Bronchial epithelial cell (primary cell): ENCODE measurements at places on chromosomes 5 and 9. TPM values are rescaled to one million over a fixed set of nuclear protein-coding genes. Genes with fewer than 3 reads are reported as not detected.

CBY3 gene
- not detected in 2 replicates for total RNA-seq

SPINK1 gene
- total RNA-seq: 0.51 and 1.1 TPM in 2 replicates

IRX1 gene
- total RNA-seq: 5.2 and 15.3 TPM in 2 replicates

TAF11L12 gene
- 0.26 TPM in 1 of 2 replicates, not detected in the other for total RNA-seq

PKD2L2 gene
- not detected in 2 replicates for total RNA-seq

PTGES2 gene
- 130 and 137 TPM in 2 replicates for total RNA-seq

RETREG1 gene
- 0.53 and 1.2 TPM in 2 replicates for total RNA-seq

HK3 gene
- total RNA-seq: under 0.01 TPM in 1 of 2 replicates, not detected in the other

OLFML2A gene
- 4.5 and 6.3 TPM in 2 replicates for total RNA-seq

CCNJL gene
- total RNA-seq: 4.2 and 4.4 TPM in 2 replicates

PCDH1 gene
- total RNA-seq: 85.3 and 140 TPM in 2 replicates

TXNDC8 gene
- total RNA-seq: not detected in 2 replicates

LMX1B gene
- total RNA-seq: under 0.01 TPM in 1 of 2 replicates, not detected in the other

EEIG1 gene
- 7.4 and 41.3 TPM in 2 replicates for total RNA-seq

EQTN gene
- not detected in 2 replicates for total RNA-seq

EMB gene
- 40.0 and 40.8 TPM in 2 replicates for total RNA-seq

FSD1L gene
- 2.4 and 4.2 TPM in 2 replicates for total RNA-seq

CCDC180 gene
- under 0.01 and 0.13 TPM in 2 replicates for total RNA-seq

C5 gene
- 0.64 and 1.3 TPM in 2 replicates for total RNA-seq

PCDHA1 gene
- total RNA-seq: under 0.01 TPM in 1 of 2 replicates, not detected in the other

FCN1 gene
- not detected in 2 replicates for total RNA-seq

AGXT2 gene
- not detected in 2 replicates for total RNA-seq

OR13C9 gene
- not detected in 2 replicates for total RNA-seq

TRPM6 gene
- under 0.01 and 0.26 TPM in 2 replicates for total RNA-seq

FST gene
- total RNA-seq: 12.8 and 85.0 TPM in 2 replicates

ADCY2 gene
- total RNA-seq: under 0.01 TPM in 1 of 2 replicates, not detected in the other

PAEP gene
- not detected in 2 replicates for total RNA-seq

PLPP7 gene
- total RNA-seq: not detected in 2 replicates

HTR1A gene
- not detected in 2 replicates for total RNA-seq

PRELID2 gene
- total RNA-seq: 12.4 and 14.8 TPM in 2 replicates

MAMDC2 gene
- total RNA-seq: 0.26 and 0.53 TPM in 2 replicates

ANKRD34B gene
- not detected in 2 replicates for total RNA-seq

HSPB3 gene
- total RNA-seq: not detected in 2 replicates

CMBL gene
- 0.51 and 6.1 TPM in 2 replicates for total RNA-seq

OMD gene
- not detected in 2 replicates for total RNA-seq

ALDH1A1 gene
- total RNA-seq: 5.0 and 20.1 TPM in 2 replicates

P4HA2 gene
- total RNA-seq: 174 and 190 TPM in 2 replicates

PPP3R2 gene
- total RNA-seq: not detected in 2 replicates

TYRP1 gene
- total RNA-seq: not detected in 2 replicates

TMC1 gene
- total RNA-seq: 1.0 TPM in 1 of 2 replicates, not detected in the other

SLC1A3 gene
- total RNA-seq: 1.7 and 3.4 TPM in 2 replicates

TDRD7 gene
- total RNA-seq: 1.8 and 4.4 TPM in 2 replicates

IDNK gene
- total RNA-seq: 3.7 and 6.0 TPM in 2 replicates

ANGPTL2 gene
- 0.13 and 0.79 TPM in 2 replicates for total RNA-seq

FRRS1L gene
- under 0.01 TPM in 1 of 2 replicates, not detected in the other for total RNA-seq

SV2C gene
- total RNA-seq: not detected in 2 replicates

OLFM1 gene
- 0.13 and 0.26 TPM in 2 replicates for total RNA-seq

LMNB1 gene
- 2.6 and 3.9 TPM in 2 replicates for total RNA-seq

FBN2 gene
- 26.1 and 49.0 TPM in 2 replicates for total RNA-seq

RAB3C gene
- total RNA-seq: not detected in 2 replicates

C5orf52 gene
- not detected in 2 replicates for total RNA-seq

BTNL8 gene
- total RNA-seq: not detected in 2 replicates

STK32A gene
- 5.5 and 11.8 TPM in 2 replicates for total RNA-seq
